ENCODE measurements at places on chromosomes 4 and X.

DNA sequence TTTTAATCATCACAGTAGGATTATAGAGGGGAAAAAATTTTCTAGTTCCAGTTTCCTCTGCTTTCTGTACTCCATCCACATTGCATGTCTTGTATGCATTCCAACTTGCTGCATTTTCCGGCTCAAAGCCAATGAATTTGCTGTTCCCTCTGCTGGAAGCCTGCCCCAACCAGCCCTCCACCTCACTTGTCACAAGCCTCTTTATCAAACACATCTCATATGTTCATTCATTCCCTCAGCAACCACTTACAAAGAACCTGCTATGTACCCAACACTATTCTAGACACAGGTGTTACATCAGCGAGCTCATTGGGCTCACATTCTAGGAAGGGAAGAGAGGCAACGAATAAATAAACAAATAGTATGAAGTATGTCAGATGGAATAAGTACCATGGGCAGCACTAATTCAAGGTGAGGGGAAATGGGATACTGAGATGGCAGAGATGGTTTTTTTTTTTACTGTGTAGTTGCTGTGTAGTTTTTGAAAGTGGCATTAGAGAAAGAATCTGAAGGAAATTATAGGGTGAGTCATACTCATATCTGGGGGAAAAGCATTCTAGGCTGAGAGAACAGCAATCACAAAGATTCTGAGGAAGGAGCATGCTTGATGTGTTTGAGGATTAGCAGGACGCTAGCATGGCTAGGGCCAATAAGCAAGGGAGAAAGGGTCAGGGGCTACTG is 332.5 kb downstream of the PDGFC start:
- no peak for DNase-seq

GRCh38 chr4:14070289-14070880 is 442.9 kb upstream of the BOD1L1 start:
- no peak for DNase-seq

DNA sequence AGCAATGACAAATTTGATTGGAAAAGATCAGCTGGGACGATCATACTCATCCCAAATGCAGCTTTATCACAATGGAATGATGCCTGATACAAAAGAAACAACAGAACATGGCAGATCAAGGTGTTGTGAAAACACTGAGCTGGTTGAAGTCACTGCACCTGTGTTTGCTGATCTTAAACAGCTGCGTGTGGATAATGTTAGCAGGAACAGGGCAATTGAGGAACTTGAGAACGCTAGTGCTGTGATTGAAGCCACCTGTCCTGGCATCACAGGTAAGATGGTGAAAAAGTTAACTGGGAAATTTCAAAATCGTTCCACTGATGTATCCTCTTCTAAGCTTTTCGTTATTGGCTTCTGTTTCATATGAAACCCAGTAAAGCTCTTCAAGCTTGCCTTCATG is 27.4 kb upstream of the SOD3 start:
- DNase-seq = no peak

DNA sequence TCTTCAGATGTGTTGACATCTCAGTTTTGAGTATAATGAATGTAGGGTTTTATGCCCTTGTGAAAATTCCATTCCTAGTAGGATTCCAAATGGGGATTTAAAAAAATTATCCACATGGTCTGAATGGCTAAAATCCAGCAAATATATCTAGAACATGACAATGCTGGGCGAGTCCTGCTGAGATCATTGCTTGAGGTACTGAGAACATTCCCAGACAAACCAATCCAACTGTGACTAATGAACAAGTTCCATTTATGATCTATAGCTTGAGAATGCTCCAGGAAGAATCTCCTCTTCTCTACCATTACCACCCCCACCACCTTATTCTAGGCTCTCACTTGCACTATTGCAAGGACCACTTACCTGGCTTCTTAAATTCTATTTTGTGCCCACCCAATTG is 77.2 kb upstream of the IL1RAPL2 start:
- DNase-seq = no peak

DNA sequence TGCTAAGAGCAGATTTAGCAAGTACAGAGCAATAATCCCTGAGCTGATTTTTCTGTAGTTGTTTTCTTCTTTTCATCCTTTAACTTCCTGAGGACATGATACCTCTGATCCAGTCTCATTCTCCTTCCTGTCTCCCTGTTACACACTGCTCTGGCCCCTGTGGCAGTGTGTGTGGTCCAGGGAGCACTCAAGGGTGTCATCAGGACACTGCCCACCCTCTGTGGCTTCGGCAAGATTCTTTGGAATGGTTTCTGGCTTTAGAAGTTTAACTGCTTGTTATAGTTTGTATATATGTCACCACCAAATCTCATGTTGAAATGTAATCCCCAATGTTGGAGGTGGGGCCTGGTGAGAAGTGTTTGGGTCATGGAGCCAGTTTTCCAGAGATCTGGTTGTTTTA is 637.3 kb downstream of the BCOR start:
- DNase-seq = no peak

- DNase-seq = no peak
These were observed 59.8 kb upstream of the ACSL1 start for GRCh38 chr4:184885602-184886001.
